Caki2 (cell line): ENCODE measurements at places on chromosomes 5 and 9. TPM values are rescaled to one million over a fixed set of nuclear protein-coding genes. Genes with fewer than 3 reads are reported as not detected.

GRCh38 chr5:82808960-82809359, 268.2 kb downstream of the TMEM167A start:
- DNase-seq, result no peak

DNA sequence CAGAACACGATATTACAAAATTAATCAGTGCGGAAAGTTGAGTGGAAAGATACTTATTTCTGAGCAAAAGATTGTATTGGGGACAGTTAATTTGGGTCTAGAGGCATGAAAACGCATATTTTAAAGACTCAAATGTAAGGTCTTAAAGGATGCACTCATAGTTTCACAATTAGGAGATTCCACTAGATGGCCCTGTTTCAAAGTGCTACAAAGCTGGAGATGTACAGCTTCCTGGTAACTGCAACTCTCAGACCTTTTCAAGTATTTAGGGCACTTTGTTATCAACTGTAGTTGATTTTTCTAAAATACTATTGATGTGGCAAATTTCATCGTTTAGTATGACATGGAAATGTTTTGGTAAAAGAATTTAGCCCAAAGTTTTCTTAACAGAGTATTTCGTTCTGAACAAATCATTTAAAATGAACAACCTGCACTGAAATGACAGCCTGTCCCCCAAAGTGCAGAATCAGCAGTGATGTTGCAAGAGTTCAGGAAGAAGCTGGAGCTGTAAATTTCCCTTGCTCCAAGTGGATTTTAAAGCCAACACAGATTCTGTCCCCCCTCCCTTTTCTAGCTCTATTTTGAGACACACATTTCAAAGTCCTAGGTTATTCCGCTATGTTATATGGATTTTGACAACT, 16.2 kb upstream of the NDUFB6 start:
- DNase-seq, result no peak

DNA sequence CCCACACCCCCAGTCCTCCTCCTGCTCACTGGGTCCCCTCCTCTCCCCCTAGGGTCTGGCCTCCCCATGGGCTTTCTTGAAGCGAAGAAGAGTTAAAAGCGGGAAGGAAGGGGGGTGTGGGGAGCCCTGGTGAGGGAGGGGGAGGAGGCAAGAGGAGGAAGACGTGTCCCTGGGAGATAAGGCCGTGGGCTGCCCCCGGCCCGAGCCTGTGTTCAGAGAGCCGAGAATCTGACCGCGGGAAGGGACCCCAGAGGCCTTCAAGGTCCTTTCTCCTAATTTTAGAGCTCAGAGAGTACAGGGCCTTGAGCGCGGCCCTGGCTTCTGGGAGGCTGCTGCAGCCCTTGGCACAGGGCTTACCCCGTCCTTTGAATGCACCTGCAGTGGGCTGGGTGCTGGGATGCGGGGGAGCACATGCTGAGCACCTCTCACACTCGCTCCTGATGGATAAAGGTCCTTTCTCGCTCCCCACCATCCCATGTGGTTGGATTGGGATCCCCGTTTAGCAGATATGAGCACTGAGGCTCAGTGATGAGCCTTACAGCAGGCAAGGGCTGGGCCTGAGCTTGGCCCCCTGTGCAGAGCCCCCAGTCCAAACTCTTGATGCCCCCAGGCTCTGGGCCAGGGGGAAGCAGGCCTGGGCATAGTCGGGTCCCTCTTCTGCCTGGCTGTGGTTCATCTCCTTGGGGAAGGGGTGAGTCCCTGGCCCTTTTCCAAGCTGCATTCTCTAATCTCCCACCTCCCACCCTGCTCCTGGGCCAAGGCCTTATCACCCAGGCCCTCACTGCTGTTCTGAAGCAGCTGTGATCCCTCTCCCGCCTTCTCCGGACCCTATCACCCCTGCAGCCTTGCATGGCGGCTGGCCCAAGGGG, 5.9 kb downstream of the GFI1B start:
- DNase-seq, result no peak

- DNase-seq, result peak; percentile 52
Measured at GRCh38 chr5:116273448-116274242, 188.8 kb downstream of the COMMD10 start.

- DNase-seq, result peak; percentile 96
Measured at GRCh38 chr5:172902497-172903472, 56.4 kb upstream of the RPL26L1 start.

GRCh38 chr5:76256116-76256889, 146.8 kb upstream of the IQGAP2 start:
- peak; percentile 36 for DNase-seq

DNA sequence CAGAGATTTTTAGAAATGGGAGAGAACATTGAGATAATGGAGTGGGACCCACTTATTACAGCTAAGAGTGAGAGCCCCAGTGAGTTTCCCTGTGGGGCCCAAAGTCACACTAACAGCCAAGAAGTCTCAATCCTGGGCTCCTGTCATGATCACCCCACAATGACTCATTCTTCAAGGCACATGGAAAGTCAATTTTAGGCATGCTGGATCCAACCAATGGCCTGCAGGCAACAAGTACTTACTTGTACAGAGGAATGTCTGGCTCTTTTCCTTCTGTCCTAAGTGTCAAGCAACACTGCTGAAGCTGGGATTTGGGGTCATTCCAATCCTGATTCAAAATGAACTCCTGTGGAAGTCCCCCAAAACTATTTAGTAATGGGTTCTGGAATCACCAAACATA, 123.1 kb downstream of the DROSHA start:
- DNase-seq, result peak; percentile 16

DNA sequence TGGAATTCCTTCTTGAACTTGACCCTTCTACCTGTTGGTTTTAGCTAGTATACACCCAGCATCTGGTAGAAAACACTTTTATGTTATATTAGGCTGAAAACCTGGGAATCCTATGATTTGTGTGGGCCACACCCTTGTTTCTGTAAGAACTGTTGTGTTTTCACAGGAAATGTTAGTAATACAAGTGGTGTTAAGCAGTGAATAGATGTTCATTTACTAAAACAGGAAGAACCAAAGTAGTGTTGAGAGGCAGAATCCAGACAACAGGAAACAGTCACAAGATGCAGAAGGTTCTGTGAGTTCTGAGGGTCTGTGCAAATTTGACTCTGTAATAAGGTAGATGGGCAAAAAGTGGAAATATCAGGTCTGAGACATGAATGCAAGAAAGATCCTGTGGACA, 73.0 kb upstream of the RAI14 start:
- no peak for DNase-seq

DNA sequence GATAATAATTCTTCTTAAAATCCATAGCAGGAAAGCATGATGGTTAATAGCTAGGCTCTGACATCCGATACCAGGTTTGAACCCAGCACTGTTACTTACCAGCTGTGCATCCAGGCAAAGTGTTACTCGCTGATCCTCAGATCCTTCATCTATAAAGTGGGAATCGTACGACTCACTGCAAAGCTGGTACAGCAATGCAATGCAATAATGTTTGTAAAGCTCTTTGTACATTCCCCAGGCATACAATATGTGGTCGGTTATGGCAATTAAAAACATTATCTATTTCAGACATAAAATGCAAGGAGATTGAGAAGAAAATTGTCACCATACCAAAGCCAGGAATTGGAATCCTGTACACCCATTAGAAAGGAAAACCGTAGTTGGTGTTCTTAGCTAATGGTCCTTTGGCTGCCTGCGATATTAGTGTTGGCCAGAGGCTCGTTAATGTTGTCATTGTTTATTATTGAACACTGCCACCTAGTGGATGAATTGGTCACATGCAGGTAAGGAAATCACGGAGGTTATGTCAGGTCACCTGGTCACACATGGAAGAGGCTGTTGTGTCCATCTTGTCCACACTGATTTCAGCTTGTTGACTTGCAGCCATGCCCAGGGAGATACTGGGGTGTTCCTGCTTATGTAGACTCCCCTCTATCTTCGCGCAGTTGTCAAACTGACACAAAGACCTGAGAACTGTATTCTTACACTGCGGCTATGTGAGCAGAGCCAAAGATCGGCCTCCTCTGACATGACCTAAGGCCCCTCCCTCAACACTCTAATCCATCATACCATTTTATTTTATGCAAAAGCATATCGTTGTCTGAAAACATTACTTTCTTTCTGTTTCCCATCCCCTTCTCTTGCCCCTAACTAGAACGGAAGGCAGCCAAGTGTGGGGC, 87.5 kb upstream of the PPP2R2B start:
- DNase-seq, result peak; percentile 65

DNA sequence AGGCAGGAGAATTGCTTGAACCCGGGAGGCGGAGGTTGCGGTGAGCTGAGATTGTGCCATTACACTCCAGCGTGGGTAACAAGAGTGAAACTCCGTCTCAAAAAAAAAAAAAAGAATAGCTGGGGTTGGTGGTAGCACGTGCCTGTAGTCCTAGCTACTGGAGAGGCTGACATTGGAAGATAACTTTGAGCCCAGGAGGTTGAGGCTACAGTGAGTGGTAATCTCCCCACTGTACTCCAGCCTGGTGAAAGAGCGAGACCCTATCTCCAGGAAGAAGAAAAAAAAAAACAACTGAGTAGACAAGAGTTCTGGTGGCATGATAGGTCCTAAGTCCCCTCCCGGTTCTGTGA, 26.3 kb downstream of the GOLGA2 start:
- DNase-seq, result no peak

- no peak for DNase-seq
Measured at GRCh38 chr9:79346350-79347020, 225.3 kb upstream of the TLE4 start.

DNA sequence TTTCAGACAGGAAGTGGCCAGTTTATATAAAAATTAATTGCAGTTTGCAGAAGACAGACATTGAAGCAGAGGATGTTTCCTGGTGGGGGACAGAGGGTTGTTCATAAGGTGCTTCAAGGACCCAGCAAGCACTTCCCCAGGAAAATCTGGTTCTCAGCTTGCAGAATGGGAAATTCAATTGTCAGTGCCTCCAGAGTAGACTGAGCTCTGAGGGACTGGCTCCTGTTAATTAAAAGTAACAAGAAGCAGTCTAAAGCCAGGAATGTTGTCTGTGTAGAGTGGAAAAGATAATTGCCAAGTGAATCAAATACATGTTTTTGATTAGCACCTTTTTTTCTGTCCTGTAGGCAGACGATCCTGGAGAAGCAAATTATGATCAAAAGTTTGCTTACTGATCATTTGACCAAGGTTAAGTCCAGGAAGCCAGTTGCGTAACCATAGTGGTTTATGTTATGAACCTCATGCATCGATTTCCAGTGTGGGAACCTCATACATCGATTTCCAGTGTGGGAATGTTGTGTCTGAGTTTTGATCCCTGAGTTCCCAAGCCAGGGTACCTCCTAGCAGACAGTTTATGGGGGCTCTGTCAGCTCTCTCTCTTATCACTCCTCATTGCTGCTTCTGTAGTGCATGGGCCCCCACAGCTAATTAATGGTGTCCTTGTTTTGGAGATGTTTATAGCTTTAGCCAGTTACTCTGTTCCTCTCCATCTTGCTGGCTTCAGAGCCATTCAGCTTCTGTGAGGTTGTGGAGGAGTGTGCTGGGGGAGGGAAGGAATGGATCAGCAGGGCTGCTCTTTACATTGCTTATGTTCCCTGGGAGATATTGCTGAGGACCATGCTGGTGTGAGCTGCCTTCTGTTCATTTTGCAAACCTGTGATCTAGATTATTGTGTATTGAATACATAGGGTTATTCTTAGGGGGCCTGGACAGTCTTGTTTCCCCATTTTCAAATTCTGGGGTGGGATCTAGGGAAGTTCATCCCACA, 17.1 kb downstream of the MSANTD3 start:
- DNase-seq, result no peak

GRCh38 chr9:88307136-88307535, 81.1 kb upstream of the SPIN1 start:
- no peak for DNase-seq

GRCh38 chr5:87906962-87907361, 361.7 kb downstream of the TMEM161B start:
- no peak for DNase-seq

NTRK2 gene
- 0.54 TPM in 1 of 2 replicates, not detected in the other for total RNA-seq

TAF11L3 gene
- total RNA-seq, result not detected in 2 replicates

SEMA5A gene
- under 0.01 and 0.57 TPM in 2 replicates for total RNA-seq

LCN15 gene
- not detected in 2 replicates for total RNA-seq

SV2C gene
- not detected in 2 replicates for total RNA-seq

CLTA gene
- total RNA-seq, result 412 and 447 TPM in 2 replicates

RFX3 gene
- total RNA-seq, result 0.30 and 0.81 TPM in 2 replicates

PURA gene
- 2.6 and 4.5 TPM in 2 replicates for total RNA-seq

UHRF2 gene
- 4.8 and 6.0 TPM in 2 replicates for total RNA-seq
